ENCODE measurements at places on chromosomes 5 and 9. TPM values are rescaled to one million over a fixed set of nuclear protein-coding genes. Genes with fewer than 3 reads are reported as not detected.

The SPINK13 gene
- total RNA-seq = not detected

- H3K36me3 ChIP-seq = no peaks in the 10 kb centered on the region
- DNase-seq = no peak
- H3K4me1 ChIP-seq = no peaks in the 10 kb centered on the region
- H3K4me3 ChIP-seq = no peak overlapping the region
- no peak overlapping the region for H3K27ac ChIP-seq
Observed at GRCh38 chr9:13027879-13028278, 251.6 kb downstream of the MPDZ start.

DNA sequence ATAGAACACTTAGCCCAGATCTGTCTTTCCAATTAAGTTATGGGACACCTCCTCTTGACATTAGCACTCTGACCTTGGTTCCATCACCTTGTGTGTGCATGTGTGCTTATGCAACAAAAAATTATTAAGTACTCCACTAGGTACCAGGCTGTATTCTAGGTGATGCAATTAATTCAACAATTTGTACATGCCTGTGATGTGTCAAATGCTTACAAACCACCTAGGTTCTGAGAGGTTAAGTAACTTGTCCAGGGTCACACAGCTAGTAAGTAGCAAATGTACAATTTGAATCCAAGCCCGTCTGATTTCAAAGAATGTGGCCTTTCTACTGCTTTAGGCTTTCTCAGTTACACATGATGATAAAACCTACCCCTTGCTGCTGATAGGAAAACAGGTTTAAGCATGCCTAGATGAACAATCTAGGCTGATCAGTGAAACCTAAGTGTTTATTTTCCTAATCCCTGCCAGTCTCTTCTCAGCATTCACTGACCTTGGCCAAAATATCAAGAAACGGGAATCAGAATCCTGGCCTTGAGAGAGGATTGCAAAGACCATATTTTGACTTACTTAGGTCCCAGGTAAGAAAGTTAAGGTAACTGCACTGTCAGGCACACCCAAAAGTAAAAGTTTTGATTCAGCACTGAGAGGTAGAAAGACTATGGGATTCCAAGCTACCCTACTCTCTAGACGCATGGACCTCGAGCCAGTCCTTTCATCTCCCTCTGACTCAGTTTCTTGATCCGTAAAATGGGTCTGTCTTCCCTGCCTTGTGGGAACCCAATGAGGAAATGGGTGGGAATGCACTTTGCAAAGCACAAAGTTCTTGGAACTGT is 1.0 kb downstream of the TBC1D2 start:
- no peak overlapping the region for H3K27ac ChIP-seq
- H3K4me1 ChIP-seq = no peaks in the 10 kb centered on the region
- H3K4me3 ChIP-seq = peak overlapping the region; percentile 80
- H3K27me3 ChIP-seq = no peaks in the 10 kb centered on the region

DNA sequence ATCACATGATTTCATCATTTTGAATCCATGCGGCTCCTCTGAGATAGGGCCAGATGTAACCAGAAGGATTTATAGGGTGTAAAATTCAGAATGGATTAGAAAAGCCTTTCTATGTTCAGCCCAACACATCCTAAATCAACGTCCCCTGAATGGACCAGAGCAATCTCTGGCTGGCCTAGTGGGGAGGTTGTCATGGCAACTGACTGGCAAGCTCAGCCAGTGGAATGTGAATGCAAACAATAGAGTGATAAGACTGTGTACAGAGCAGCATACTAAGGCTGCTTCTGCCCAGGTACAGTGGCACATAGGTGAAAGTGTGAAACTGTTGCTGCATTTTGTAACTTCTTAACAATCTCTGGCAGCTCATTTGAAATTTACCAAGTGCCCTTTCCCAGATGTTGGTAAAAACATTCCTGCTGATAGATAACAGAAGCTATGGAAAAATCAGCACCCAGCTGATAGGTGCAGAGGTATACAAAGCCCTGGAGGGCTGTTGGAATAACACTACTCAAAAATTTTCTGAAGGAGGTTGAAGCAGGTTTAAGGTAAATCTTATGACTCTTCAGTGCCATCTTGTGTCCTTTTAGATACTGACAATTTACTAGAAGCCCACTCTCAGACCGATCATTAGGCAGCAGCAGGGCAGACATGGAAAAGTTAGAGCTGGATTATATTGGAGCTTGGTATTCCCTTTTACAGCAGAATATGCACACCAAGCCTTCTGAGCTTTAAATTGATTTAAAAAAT is 267.2 kb downstream of the RAB3C start:
- no peak overlapping the region for H3K4me3 ChIP-seq
- no peaks in the 10 kb centered on the region for H3K36me3 ChIP-seq
- no peaks in the 10 kb centered on the region for H3K27me3 ChIP-seq
- no peak overlapping the region for H3K27ac ChIP-seq
- no peaks in the 10 kb centered on the region for H3K4me1 ChIP-seq

DNA sequence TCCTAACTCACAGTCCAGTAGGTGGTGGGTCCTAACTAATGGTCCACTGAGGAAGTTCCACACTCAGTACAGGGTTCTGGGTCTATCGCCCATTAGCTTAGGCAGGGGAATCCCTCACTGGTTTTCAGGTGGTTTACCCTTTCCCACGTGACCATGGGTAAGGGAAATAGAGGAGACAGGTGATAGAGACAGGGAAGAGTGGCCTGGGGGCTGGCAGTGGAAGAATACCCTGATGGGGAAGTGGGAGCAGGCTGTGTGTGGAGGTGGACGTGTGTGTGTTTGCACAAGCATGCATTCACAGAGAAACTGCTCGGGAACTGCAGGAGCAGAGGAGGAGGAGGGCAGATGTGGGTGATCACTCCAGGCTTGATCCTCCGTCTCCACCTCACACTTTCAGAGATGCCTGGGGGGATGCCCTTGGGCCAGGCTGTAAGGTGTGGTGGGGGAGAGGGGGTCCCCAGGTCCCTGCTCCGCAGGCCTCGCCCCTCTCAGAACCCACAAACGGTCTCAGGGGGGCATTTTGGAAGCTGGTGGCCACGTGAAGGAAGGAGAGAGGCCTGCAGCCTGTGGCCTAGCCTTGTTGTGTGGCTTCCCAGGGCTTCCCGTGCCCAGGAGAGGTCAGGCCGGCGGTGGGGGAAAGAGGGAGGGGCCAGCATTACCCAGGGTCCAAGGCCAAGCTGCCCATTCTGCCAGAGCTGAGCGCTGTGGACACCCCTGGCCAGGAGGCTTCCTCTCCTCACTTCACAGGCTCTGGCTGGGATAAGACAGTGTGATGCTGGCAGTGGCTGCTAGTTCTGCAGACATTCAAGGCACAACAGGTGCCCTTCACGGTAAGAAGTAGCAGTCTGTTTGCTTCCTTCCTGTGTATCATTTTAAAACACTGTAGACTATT is 80.0 kb downstream of the OTULIN start:
- no peaks in the 10 kb centered on the region for H3K36me3 ChIP-seq
- H3K27me3 ChIP-seq = no peaks in the 10 kb centered on the region
- no peak for DNase-seq
- no peak overlapping the region for H3K4me3 ChIP-seq
- peaks cover 8% of the 10 kb centered on the region for H3K4me1 ChIP-seq

Data from cardiac muscle cell (in vitro differentiated cells and primary cell).